ENCODE measurements at places on chromosomes 2 and 18. TPM values are rescaled to one million over a fixed set of nuclear protein-coding genes. Genes with fewer than 3 reads are reported as not detected.

FABP1 gene
- total RNA-seq: not detected

RGPD4 gene
- 0.19 TPM for total RNA-seq

DES gene
- not detected for total RNA-seq

TTN gene
- 0.91 TPM for total RNA-seq

SEPTIN10 gene
- total RNA-seq: 2.7 TPM

POTEC gene
- total RNA-seq: not detected

GRCh38 chr18:50453014-50453680 is 78.3 kb downstream of the SKA1 start:
- H3K4me1 ChIP-seq: no peaks in the 10 kb centered on the region
- no peak overlapping the region for H3K27ac ChIP-seq
- no peak overlapping the region for H3K4me3 ChIP-seq

- peak overlapping the region; percentile 57 for H3K4me3 ChIP-seq
- DNase-seq: no peak
- H3K27me3 ChIP-seq: peaks cover 57% of the 10 kb centered on the region
- no peak overlapping the region for H3K27ac ChIP-seq
- H3K36me3 ChIP-seq: no peaks in the 10 kb centered on the region
These were observed 739 bp downstream of the PKDCC start for GRCh38 chr2:42048299-42049220.

- H3K4me3 ChIP-seq: no peak overlapping the region
- H3K27ac ChIP-seq: no peak overlapping the region
- H3K36me3 ChIP-seq: no peaks in the 10 kb centered on the region
- H3K4me1 ChIP-seq: no peaks in the 10 kb centered on the region
- no peak for DNase-seq
These were observed 812.9 kb downstream of the NR4A2 start for GRCh38 chr2:155519529-155520130.

- no peak overlapping the region for H3K4me3 ChIP-seq
- H3K36me3 ChIP-seq: no peaks in the 10 kb centered on the region
- peaks cover 4% of the 10 kb centered on the region for H3K27me3 ChIP-seq
- no peak for DNase-seq
These were observed 123.5 kb upstream of the HS6ST1 start for GRCh38 chr2:128442053-128442751.

- DNase-seq: no peak
- H3K27ac ChIP-seq: no peak overlapping the region
- H3K4me3 ChIP-seq: no peak overlapping the region
- H3K36me3 ChIP-seq: peaks cover 2% of the 10 kb centered on the region
- peaks cover 6% of the 10 kb centered on the region for H3K27me3 ChIP-seq
These were observed 222.2 kb downstream of the BCL11A start for GRCh38 chr2:60331115-60331809.

DNA sequence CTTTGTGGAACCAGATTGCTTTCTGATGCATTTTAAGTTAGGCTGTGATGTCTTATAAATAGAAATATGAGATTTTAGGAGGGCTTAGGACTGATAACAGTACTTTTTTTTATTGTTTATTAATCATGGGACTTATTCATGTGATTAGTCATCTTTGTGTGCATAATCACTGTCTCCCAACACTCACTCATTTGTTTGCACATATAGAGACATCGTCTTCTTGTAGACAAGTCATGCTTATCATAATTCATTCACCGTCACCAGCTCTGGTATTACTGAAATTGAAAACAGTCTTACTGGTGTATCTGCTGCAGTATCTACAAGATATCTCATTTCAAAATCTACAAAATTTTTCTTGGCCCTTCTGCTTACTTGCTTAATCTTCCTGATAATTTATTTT is 45.8 kb downstream of the WDR7 start:
- DNase-seq: no peak
- H3K4me1 ChIP-seq: no peaks in the 10 kb centered on the region
- H3K36me3 ChIP-seq: peaks cover 2% of the 10 kb centered on the region
- no peak overlapping the region for H3K27ac ChIP-seq

- H3K4me1 ChIP-seq: no peaks in the 10 kb centered on the region
- H3K27me3 ChIP-seq: peaks cover 3% of the 10 kb centered on the region
- H3K27ac ChIP-seq: no peak overlapping the region
- H3K4me3 ChIP-seq: no peak overlapping the region
- DNase-seq: no peak
These were observed 267.9 kb downstream of the FBXO15 start for GRCh38 chr18:73879766-73880165.

DNA sequence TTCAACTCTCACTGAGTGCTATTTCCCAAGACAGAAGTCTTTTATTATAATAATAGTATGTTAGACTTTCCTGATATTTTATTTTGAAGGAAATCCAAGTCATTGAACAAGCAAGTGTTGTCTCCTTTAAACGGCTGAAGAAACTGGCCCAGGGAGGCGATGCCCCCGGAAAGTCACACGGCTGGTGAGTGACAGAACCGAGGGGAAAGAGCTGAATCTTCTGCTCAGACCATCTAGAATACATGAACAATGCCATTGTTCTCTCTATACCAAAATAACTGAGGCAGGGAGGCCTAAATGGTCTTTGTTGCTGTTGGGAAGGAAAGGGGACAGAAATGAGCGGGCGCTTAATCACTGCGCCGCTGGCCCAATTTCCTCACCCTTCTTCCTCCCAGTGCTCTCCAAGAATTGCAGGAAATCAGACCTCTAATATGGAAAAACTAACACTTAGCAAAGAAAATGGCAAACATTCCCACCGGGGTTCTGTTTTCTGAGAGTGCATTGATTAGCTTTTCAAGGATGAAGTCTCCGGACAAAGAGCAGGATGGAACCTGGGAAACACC is 101.5 kb downstream of the KLF7 start:
- DNase-seq: no peak
- H3K4me3 ChIP-seq: no peak overlapping the region
- H3K36me3 ChIP-seq: no peaks in the 10 kb centered on the region
- H3K4me1 ChIP-seq: peaks cover 8% of the 10 kb centered on the region
- no peak overlapping the region for H3K27ac ChIP-seq
- no peaks in the 10 kb centered on the region for H3K27me3 ChIP-seq

GRCh38 chr2:149342509-149342908 is 12.1 kb downstream of the LYPD6 start:
- no peaks in the 10 kb centered on the region for H3K4me1 ChIP-seq
- H3K4me3 ChIP-seq: no peak overlapping the region
- H3K27ac ChIP-seq: no peak overlapping the region
- no peaks in the 10 kb centered on the region for H3K36me3 ChIP-seq
- no peaks in the 10 kb centered on the region for H3K27me3 ChIP-seq

DNA sequence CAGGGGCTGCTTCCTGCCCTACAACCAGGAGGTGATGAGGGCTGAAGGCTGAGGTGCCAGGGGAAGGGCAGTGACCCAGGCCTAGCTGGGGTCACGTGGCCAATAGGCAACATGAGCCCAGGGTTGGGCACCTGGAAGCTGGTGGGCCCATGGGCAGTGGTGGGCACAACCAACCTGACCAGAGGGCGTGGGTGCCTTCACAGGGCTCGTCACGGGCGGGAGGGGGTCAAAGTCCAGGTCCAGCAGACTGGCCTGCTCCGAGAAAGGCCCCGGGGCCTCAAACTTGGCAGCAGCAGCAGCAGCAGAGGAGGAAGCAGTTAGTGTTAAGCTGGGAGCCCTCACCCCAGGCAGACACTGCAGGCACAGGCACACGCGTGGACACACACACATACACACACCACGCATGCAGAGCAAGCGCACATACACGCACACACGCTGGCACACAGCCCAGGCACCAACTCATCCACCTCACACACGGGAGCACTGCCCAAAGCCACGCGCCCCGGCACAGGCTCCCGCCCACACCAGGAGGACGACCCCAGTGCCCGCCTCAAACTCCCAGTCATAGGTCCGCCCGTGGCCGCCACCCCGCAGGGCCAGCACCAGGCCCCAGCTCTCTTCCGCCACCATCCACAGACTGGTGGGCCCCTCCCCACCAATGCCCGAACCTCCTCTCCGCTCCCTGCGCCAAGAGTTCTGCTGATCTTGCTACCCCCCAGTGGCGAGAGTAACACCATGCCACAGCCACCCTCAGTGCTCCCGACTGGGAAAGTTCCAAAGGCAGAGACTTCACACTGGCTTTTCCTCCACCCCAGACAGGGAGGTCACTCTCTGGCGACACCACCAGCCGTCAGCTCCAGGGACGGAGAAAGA is 53.0 kb downstream of the BIN1 start:
- H3K4me3 ChIP-seq: no peak overlapping the region
- H3K4me1 ChIP-seq: peaks cover 3% of the 10 kb centered on the region
- H3K27ac ChIP-seq: no peak overlapping the region
